ENCODE measurements at places on chromosomes 11 and 22. TPM values are rescaled to one million over a fixed set of nuclear protein-coding genes. Genes with fewer than 3 reads are reported as not detected.

Gene ZNF214
- total RNA-seq, result 1.6 TPM

Gene TMEM45B
- total RNA-seq, result not detected

Gene HOATZ
- not detected for total RNA-seq

Gene F2
- total RNA-seq, result 0.33 TPM

Gene ACRV1
- not detected for total RNA-seq

Gene IGSF9B
- total RNA-seq, result 6.1 TPM

Gene FGF19
- total RNA-seq, result 36.7 TPM

Gene BARX2
- not detected for total RNA-seq

Gene ADM
- total RNA-seq, result 106 TPM

Gene CHRNA10
- 0.66 TPM for total RNA-seq

Gene PHF21B
- 17.7 TPM for total RNA-seq

Gene FADS1
- total RNA-seq, result 115 TPM

Gene OR8A1
- total RNA-seq, result not detected

Gene CLP1
- 33.4 TPM for total RNA-seq

Gene OR8G5
- not detected for total RNA-seq

Gene C11orf97
- not detected for total RNA-seq

Gene PTGDR2
- 0.03 TPM for total RNA-seq

Gene TRIM66
- total RNA-seq, result 0.83 TPM

Gene HYLS1
- total RNA-seq, result 7.9 TPM

Gene CNIH2
- 3.5 TPM for total RNA-seq

Gene DDB1
- 260 TPM for total RNA-seq

Gene DRICH1
- not detected for total RNA-seq

Gene CBLIF
- total RNA-seq, result not detected

Gene DESI1
- total RNA-seq, result 29.4 TPM

Gene KDELR3
- total RNA-seq, result 4.5 TPM

Gene NPTXR
- 3.6 TPM for total RNA-seq
